ENCODE measurements at places on chromosomes 16 and 17.
A peak's percentile ranks its signal among the peaks of the same experiment; 100 is the strongest.

DNA sequence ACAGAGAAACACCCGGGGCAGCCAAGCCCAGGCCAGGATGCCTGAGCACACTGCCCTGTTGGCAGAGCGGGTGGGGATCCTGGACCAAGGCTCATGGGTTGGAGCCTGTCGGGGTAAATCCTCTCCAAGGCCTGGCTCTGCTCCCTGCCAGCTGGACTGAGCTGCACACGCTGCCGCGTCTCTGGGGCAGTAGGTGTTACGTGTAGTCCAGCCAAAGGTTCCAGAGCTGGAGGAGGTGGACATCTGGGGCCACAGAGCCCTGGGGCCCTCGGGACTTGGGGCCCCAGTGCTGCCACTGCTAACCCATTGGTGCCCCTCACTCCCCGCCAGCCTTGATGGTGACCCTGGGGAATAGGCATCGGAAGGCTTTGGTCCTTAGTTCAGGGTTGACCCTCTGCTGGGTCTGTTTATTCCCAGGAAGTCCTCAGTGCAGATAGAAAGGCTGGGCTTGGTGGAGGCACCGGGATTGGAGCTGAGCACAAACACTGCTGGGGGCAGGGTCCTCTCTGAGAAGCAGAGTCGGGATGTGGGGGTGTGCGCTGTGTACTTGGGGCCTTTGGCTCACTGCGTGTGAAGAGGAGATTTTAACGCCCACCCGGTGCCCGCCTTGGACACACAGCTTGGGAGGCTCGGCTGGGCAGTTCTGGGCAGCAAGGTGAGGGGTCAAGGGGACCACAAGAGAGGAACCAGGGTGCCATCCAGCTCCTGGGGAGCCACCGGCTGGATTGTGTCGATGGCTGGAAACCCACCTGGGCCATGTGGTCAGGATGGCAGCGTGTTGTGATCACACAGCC is 16.3 kb upstream of the CBX4 start:
- ATAC-seq, result no peak

DNA sequence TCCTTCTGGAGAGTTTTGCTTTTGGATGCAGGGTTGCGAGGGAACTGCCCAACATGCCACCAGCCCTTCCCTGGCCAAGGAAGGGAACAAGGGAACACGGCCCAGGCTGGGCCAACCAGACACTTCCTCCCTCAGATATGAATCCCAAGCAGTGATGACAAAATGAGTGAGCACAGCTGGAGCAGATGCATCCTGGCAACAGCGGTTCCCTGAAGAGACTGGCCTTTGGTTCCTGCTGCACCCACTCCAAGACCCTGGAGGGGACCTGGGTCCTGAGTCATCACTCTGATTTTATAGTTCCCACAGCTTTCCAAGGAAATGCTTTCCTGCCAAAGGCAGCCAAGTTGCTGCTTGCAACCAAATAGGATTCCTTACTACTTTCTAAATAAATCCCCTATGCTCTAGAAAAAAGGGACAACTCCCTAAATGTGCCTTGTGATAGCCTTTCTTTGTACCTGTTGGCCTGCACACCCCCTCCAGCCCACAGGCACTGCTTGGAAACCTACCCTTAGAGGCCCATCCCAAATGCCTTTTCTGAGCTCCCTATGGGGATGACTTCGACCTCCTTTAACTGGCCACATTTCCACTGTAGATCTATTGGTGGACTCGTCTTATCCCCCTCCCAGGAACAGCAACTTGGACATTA is 5.3 kb downstream of the ST3GAL2 start:
- no peak for ATAC-seq

GRCh38 chr16:8571061-8571596 is 19.2 kb downstream of the TMEM114 start:
- ATAC-seq, result peak; percentile 21

GRCh38 chr17:70881093-70881492 is 711.8 kb downstream of the KCNJ2 start:
- no peak for ATAC-seq

- no peak for ATAC-seq
These were observed 109.1 kb downstream of the SPECC1 start for GRCh38 chr17:20118280-20118679.

GRCh38 chr17:43718544-43718943 is 40.0 kb downstream of the SOST start:
- no peak for ATAC-seq

- ATAC-seq, result no peak
These were observed 5.8 kb upstream of the FASN start for GRCh38 chr17:82103553-82104451.

- ATAC-seq, result peak; percentile 51
These were observed 22.7 kb upstream of the SPNS2 start for GRCh38 chr17:4476017-4476416.

DNA sequence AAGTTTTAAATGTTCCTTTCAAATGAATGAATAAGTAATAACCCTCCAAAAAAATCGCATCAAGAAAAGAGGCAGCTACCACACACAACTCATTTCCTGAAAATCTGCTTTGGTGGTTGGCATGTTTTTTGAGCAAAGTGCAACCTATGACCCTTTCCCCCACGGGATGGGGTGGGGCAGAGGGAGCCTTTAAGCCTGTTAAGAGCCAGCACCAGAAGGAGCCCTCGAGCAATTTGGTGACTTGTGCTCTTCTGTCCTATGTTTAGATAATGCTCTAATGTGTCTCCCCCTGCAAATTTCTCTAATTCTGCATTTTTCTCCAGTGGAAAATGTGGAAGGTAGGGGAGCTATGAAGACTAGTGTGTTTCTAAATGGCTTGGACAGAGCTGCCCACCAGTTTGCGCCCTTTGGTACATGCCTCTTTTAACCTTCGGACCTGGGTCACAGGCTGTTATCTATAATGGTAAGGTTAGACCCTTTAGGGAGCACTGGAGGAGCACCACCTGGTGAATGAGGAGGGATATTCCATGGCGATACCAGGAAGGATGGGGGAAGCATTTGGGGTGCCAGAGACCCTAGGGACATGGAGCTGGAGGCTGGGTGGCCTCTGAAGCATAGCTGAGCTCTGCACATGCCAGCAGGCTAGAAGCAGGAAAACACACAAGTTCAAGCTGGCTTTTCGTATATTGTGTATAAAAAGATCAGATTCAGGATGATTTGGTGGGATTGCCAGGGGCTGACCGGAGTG is 1.6 kb downstream of the PYCARD start:
- peak; percentile 3 for ATAC-seq

GRCh38 chr16:81451753-81452680 is 7.4 kb downstream of the CMIP start:
- ATAC-seq, result peak; percentile 68

DNA sequence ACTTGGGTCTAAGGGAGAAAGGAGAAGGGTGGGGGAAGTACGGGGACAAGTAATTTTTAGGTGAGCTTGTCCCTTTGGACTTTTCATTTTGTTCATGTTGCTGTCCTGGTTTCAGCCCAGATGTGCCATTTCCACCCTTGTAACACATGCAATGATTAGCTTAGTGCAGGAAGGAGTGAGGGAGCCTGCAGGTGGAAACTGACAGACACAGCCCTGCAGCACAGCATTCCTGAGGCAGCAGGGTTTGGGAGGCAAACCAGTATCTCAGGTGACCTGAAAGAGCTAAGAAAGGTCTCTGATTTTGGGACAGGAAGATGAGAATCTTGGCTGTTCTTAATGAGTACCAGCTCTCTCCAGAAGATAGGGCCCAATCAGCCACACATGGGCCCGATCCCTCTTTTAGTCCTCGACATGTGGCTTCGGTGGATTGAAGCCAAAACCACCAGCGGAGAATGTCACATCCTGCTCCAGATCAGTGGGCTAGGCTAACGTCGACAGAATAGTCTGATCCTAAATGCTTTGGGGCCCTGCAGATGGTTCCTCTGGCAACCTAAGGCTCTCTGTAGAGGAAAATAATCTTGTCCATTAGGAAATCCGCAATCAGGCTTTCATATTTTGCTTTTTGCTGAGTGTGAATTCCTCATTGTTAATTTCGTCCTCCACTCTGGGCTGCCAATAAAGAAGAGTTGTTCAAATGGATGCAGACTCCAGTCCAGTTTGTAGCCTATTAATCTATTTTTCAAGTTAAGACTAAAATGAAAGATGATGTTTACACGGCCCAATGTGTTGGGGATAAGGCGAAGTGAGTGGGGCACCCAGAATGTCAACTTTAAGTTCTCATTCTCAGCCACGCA is 3.8 kb upstream of the RNF157 start:
- no peak for ATAC-seq

DNA sequence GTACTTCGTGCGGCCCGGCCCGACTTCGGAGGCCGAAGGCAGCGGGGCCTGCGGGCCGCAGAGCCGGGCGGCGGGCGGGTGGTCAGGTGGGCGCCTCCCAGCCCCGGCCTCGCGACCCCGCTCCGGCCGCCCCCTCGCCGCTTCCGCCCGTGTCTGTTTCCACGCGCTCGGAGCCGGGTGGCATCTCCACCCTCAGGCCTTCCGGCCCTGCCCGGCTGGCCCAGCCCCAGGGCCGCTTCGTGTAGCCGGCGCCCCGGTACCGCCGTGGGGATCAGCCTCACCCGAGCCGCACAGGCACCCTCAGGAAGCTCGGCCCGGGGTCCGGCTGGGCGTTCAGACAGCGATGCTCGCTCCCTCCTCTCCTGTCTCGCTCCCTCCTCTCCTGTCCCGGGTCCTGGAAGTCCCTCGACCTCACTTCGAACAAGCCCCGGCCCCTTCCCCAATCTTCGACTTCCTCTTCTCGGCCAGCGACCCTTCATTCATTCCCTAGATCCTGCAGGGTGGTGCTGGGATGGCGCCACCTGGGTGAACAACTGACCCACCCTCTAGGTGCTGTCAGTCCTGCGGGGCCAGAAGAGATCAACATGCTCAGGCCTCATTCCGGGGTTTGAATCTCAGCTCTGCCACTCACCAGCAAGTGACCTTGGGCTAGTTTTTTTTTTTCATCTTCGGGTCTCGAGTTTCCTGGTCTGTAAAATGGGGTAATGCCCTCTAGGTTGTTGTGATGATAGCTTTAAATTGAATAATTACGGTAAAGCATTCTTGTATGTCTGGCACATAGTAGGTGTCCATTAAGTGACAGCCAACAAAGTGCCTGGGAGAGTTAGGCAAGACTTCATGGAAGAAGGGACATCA is 610 bp downstream of the VPS4A start:
- ATAC-seq, result peak; percentile 62

GRCh38 chr16:10141671-10142070 is 40.6 kb downstream of the GRIN2A start:
- peak; percentile 50 for ATAC-seq
